ENCODE measurements at places on chromosomes 12 and 14. TPM values are rescaled to one million over a fixed set of nuclear protein-coding genes. Genes with fewer than 3 reads are reported as not detected.
A peak's percentile ranks its signal among the peaks of the same experiment; 100 is the strongest.

GRCh38 chr14:103581954-103582703, 19.4 kb downstream of the COA8 start:
- no peak for DNase-seq

DNA sequence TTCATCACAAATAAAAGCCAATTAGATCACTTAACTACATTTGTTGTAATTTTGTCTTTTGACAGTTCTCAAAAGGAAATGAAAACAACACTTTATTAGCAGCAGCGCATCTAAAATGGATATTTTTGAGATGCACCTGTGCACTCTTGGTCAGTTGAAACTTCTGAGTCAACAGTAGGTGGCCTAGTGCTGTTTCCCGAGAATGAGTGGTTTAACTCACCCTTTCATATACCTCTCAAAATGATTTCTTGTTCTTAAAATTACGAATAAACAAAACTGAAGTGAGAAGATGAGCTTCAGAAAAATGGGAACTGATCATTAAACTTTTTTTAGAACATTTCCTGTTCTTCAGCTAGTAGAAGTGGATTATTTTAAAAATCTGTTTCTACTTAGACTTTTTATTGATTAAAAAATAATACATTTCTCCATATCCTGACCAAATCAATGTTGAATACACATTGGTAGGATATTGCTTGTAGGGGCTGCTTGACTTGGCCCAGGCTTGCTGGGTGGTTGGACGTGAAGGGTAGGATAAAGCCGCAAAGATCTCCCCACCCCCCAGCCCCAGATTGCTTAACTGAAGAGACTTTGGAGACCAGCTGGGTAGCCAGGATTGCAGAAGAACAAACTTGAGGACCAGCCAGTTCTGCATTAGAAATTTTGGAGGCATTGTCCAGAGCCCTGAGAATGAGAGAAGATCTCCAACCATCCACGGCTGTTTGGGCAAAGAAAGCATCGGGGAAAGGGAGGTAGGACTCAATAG, 22.3 kb upstream of the STK38L start:
- no peak for DNase-seq

- DNase-seq: no peak
Measured at GRCh38 chr12:70366581-70367257, 629 bp downstream of the KCNMB4 start.

The CABP1 gene
- not detected for total RNA-seq

DNA sequence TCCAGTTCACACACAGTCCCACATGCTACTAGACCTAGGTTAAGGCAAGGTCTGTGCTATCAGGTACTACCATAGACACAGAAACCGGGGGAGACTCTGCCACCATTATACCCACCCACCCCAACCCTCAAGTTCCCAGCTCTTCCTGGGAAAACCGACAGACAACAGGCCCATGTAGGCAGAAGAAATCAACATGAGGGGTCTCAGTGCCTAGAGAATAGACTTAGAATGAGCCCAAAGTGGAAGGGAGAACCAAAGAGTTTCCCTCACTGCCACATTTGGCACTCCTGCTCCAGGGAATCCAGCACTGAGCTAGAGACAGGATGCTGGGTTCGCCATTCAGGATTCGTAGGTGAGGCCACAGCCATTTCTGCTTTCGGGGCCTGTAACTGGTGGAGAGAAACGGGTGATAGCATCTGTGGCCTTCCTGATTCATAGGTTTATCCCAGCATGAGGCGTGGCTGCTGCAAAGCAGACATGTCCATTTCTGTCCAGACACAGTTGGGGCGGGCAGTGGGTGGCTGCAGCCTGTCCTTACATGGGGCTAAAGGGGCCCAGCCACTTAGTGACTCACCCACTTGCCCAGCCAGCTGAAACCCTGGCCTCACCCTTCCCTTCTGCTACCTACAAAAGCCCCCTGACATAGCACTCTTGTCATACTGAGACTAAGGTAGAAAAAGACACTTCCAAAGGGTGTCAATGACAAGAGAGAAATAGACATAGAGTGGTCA, 69.4 kb downstream of the IRF2BPL start:
- DNase-seq: no peak

DNA sequence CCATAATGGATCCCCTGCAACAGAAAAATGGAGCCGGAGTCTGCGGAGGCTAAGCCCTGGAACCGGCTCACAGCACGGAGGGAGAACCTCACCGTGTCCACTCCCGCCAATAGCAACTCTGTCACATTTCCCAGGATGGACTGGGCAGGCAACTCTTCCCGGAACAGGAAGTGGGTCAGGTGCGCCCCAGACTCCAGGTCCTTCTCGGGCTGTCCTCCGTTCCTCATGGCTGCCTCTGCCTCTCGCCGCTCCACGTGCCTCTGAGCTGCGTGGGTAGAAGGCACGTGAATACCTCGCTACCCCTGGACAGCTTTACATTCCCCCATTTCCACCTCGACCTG, 2.2 kb downstream of the CYP27B1 start:
- no peak for DNase-seq

The LGR5 gene
- not detected for total RNA-seq

The R3HDM2 gene
- 4.5 TPM for total RNA-seq

DNA sequence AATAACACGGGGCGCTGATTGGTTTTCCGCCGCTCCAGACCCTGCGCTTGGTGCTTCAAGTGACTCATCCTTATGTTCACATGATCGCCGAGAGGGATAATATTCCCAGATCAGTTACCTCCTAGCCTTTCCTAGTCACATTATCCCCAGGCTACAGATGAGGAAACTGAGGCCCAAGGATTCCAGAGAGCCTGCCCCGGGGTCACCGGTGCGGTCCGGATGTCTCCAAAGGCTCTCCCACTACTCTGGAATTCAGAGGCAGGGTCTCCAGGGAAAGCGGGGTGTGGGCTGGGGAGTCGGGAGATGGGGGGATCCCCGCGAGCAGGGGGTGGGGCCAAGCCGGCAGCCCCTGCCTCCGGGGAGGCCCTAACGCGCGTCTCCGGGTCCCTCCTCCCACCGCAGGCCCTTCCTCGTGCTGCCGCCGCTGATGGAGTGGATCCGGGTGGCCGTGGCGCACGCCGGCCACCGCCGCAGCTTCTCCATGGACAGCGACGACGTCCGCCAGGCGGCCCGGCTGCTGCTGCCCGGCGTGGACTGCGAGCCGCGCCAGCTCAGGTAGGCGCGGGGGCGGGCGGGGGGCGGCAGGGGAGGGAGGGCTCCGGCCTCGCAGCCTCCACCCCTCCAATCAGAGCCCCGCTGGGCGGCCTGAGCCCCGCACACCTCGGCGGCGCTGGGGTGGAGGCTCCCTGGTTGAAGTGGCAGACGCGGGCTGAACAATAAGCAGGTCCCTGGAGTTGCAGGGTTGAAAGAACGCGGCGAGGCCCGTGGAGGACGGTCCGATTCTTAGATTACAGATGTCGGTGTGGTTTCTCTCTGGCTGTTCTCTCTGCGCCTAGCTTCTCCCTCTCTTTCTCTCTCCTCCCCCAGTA, 104.6 kb upstream of the PWP1 start:
- DNase-seq: no peak

DNA sequence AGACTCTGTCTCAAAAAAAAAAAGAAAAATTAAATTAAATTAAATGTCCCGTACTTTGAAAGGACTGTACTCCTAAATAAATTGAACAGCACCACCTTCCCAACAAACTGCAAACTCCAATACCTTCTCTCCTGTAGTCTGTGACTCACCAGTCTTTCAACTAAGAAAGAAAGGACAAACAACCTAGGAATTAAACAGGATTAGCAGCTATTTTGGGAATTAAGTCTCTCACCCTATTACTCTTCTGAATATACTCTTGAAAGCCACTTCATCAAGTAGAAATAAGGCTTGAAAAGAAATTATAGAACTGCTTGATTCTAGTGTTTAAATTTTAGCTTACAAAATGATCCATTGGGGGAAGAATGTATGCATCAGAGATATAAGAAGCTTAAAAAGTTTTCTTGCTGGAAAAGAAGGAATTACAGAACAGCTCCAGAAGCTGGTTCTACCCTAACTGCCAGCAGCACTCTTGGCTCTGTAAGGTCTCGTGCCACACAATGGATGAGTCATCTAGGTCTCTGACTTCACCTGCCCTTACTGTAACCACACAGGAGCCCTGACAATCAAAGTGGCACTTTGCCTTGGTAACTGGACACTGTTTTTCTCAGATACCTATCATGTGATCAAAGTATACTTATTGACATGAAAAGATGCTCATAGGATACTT, 57.0 kb upstream of the CERS5 start:
- DNase-seq: no peak

DNA sequence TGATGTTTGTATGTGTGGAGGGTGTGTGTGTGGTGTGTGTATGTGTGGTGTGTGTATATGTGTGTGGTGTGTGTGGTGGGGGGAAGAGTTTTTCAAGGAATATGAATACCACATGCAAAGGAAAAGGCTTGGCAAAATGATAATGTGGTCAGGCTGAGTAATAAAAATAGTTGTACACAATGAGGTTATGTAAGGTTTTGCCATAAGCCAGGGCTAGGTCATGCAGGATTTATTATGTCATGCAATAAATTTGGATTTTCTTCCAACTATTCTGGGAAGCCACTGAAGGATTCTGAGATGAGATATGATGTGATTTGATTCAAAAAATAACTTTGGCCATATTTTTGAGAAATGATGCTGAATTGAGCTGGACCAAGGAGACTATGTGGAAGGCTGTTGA, 1191.6 kb upstream of the SEL1L start:
- no peak for DNase-seq

GRCh38 chr12:99529966-99530365, 117.6 kb upstream of the GARIN6 start:
- DNase-seq: no peak

GRCh38 chr12:118145113-118145797, 9.3 kb downstream of the PEBP1 start:
- no peak for DNase-seq

The CLEC6A gene
- total RNA-seq: not detected

The CHGA gene
- not detected for total RNA-seq

GRCh38 chr14:102827716-102828115, 50.5 kb downstream of the TRAF3 start:
- DNase-seq: no peak

The GPR84 gene
- not detected for total RNA-seq

DNA sequence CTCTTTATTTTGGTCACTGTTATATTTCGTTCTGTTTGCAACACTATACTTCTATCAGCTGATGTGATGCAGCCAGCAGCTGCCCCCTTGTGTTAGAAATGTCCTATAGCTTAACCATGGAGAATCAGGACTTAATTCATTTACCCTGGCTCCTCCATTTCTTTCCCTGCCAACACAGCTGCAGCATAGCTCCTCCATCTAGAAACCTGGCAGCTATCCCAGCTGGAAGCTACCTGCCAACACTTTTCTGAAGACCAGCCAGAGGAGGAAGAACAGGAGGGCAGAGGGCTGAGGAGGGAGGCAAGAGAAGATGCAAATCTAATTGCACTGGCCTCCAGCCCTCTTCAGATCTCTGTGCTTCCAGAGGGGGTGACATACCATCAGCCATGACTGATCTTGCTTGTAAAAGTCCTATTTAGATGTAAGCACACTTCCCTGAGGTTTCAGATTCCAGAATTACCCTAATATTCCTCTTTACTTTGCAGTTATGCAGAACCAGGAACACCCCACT, 156.8 kb upstream of the TMEM260 start:
- peak; percentile 49 for DNase-seq

- no peak for DNase-seq
Measured at GRCh38 chr12:20572451-20572850, 122.7 kb upstream of the SLCO1C1 start.

DNA sequence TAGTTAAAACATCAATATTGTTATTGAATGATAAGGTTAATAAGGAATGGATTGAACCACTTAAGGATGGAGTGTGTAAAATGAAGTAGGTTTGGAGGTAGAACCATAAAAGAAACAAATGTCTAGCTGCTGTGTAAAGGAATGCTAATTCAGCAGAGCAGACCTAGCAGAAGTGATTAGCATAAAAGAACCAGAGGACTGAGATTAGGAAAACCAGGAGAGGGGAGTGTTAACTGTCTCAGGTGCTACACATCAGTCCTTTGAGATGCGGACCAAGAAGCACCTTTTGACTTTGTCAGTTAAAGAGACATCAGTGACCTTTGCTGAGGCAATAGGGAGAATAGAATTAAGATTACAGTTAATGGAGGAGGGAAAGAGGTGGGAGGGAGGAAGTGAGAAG, 84.5 kb downstream of the PLEKHA5 start:
- DNase-seq: no peak

DNA sequence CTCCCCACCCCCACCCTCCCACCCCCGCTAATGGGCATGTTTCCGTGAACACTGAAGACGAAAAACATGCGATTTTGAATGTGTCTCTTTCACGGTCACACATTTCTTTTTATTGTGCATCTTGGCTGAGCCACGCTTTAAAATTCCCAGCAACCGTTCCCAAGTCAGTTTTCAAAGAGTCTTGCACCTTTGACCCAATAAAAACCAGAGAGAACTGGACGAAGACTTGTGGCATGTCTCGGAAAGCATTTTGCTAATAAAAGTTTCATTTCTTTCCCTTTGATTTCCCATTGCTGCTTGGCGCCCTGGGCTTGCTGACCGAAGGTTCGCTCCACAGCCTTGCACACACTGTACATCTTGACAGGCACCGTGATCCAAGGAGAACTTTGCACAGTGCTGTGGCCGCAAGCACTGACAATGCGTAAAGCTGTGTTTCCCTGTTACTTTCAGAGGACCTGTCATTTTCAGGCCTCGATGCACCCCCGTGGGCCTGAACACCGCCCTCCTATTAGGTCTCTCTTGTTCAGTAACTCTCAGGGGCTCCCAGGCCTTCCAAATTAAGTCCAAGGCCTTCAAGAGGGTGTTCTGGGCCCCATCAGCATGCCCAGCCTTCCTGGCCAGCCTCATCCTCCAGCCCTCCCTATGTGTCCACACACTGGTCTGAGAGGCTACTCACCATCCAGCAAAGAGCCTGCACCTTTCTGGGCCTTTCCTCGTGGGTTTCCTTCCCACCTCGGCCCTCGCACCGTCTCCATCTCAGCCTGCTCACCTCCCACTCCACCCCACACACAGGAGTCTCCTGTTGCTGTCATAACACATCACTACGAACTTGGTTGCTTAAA, 63.4 kb upstream of the DIO3 start:
- no peak for DNase-seq

The FRMD6 gene
- 200 TPM for total RNA-seq

DNA sequence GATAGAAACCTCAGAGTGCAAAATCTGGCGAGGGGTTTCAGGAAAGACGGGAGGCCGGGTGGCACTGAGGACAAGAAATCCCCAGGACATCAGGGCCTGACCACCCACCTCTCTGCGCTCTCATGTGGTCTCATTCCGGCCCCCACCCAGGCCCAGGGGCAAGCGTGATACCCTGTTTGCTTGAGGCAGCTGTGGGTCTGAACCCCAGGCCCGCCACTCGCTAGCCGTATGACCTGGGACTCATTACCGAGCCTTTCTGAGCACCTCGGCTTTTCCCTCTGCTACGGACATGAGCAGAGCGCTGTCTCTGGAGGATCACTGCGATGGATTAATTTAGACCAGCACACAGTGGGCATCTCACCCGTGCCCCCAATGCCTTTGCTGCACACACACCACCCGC, 25.5 kb upstream of the BCDIN3D start:
- DNase-seq: no peak

The HOXC11 gene
- not detected for total RNA-seq

GRCh38 chr14:88729159-88729558, 63.6 kb downstream of the EML5 start:
- no peak for DNase-seq
